ENCODE measurements at places on chromosomes 2 and 18. TPM values are rescaled to one million over a fixed set of nuclear protein-coding genes. Genes with fewer than 3 reads are reported as not detected.
A peak's percentile ranks its signal among the peaks of the same experiment; 100 is the strongest.

GRCh38 chr2:67997903-67998302, 64.9 kb downstream of the C1D start:
- H3K4me1 ChIP-seq = no peaks in the 10 kb centered on the region
- no peak overlapping the region for H3K27ac ChIP-seq
- H3K27me3 ChIP-seq = no peaks in the 10 kb centered on the region
- no peak overlapping the region for H3K4me3 ChIP-seq
- no peaks in the 10 kb centered on the region for H3K36me3 ChIP-seq
- no peak for DNase-seq

DNA sequence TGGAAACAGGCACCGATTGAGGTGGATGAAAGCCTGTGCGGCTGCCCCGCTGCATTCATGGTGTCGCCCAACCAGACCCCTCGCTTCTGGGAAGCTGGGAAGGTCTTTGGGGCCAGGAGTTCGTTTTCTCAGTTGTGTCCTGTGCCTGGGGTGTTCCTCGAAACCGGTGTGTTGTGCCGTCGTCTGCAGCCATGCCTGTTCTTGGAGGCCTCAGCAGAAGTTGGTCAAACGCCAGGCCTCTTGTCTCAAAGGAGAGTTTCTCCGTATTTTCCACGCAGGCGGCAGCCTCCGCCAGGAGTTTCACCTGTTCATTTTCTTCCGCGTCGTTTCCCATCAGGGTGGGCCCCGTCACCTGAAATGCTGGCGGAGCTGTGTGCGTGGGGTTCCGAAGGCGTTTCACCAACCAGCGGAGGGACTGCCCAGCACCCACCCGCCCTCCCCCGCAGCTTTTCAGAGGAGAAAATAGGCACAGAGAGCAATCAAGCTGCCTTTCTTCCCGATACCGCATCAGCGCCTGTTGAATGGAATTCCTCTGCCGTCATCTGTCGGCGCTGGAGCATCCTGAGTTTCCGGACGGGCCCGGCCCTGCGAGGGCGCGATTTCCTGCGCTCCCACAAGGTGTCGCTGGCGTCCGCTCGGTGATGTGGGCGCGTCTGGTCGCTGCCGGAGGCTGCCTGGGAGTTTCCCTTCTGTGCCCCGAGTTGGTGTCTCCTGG, 17.0 kb upstream of the NFATC1 start:
- H3K36me3 ChIP-seq = no peaks in the 10 kb centered on the region
- H3K4me3 ChIP-seq = no peak overlapping the region
- DNase-seq = peak; percentile 76

GRCh38 chr2:212843409-212844199, 305.0 kb upstream of the ERBB4 start:
- no peak for DNase-seq
- H3K4me1 ChIP-seq = no peaks in the 10 kb centered on the region

DNA sequence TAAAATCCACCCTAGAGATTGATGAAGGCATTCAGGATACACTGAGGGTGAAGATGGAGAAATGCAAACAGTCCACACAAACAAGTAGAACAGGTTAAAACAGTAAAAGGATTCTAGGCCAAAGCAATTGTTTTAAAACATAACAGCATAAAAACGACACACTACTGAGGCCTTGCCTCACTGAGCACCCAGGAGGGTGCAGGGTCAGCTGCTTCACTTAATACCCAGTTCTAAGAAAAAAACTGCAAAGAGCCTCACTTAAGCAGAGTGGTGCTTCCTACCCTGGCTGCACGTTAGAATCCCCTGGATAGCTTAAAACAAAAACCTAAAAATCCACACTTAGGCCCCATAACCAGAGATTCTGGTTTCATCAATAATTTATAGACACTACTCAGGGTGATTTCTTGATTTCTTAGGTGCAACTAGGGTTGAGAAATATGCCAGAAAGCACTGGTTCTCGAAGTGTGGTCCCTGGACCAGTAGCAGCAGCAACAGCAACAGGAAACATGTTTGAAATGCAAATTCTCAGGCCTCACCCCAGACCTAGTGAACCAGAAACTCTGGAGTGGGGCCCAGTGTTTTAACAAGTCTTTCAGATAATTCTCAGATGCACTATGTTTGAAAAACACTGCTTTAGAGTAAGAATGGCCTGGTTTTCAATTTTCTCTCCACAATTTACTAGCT, 279.1 kb downstream of the ZEB2 start:
- no peaks in the 10 kb centered on the region for H3K36me3 ChIP-seq
- peaks cover 14% of the 10 kb centered on the region for H3K4me1 ChIP-seq
- H3K27me3 ChIP-seq = no peaks in the 10 kb centered on the region
- no peak overlapping the region for H3K27ac ChIP-seq
- H3K4me3 ChIP-seq = no peak overlapping the region
- no peak for DNase-seq

DNA sequence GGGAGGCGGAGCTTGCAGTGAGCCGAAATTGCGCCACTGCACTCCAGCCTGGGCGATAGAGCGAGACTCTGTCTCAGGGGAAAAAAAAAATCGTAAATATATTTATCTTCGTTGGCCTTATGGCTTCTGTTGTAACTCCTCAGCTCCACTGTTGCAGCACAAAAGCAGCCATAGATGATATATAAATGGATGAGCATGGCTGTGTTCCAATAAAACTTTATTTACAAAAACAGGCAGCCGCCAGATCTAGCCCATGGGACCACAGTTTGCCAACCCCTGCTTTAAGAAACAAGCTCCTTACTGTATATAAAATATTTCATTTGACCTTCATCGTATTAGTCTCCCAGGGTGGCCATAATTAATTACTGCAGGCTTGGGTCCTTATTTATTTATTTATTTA, 20.1 kb downstream of the ST8SIA3 start:
- H3K4me1 ChIP-seq = no peaks in the 10 kb centered on the region
- H3K36me3 ChIP-seq = no peaks in the 10 kb centered on the region
- DNase-seq = no peak
- H3K27me3 ChIP-seq = no peaks in the 10 kb centered on the region
- no peak overlapping the region for H3K27ac ChIP-seq
- H3K4me3 ChIP-seq = no peak overlapping the region

GRCh38 chr18:21489919-21490495, 110.5 kb downstream of the ESCO1 start:
- H3K27ac ChIP-seq = no peak overlapping the region
- H3K36me3 ChIP-seq = no peaks in the 10 kb centered on the region

DNA sequence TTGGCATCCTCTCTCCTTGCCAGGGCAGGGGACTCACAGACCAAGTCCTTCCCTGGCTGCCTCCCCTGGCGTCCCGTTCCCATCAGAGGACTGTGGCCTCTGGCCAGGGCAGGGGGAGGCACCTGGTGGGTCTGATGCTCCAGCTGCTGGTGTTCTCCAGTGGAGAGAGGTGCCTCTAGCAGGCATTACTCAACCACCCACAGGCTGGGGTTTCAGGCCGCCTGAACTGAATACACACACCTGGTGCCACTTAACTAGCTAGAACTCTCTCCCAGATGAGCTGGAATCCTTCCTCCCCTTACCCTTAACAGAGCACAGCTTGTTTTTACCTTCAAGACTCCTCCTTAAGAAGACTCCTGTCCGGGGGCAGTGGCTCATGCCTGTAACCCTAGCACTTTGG, 37.7 kb upstream of the CNGA3 start:
- H3K4me1 ChIP-seq = no peaks in the 10 kb centered on the region
- no peak overlapping the region for H3K27ac ChIP-seq
- no peak for DNase-seq
- peaks cover 12% of the 10 kb centered on the region for H3K27me3 ChIP-seq
- H3K4me3 ChIP-seq = no peak overlapping the region
- H3K36me3 ChIP-seq = no peaks in the 10 kb centered on the region

- H3K27me3 ChIP-seq = no peaks in the 10 kb centered on the region
- no peak for DNase-seq
- H3K27ac ChIP-seq = no peak overlapping the region
- H3K4me1 ChIP-seq = no peaks in the 10 kb centered on the region
- no peaks in the 10 kb centered on the region for H3K36me3 ChIP-seq
- H3K4me3 ChIP-seq = no peak overlapping the region
Observed at GRCh38 chr18:420661-421246, 79.7 kb downstream of the COLEC12 start.

DNA sequence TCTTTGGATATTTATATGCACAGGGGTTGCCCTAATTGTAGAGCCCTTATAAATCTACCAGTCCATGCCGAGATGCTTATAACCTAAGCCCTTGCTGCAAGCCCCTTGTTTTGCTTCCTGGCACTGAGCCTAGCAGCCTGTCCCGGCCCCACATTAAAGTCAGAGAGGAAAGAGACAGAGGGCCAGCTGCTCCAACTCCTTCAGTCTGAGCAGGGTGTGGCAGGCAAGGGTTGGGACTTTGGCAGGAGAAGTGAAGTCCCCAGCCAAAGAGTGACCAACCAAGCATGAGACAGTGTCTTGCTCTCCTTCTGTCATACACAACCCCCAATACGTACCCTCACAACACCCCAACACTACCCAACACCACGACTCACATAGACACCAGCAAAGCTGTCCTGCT, 54.7 kb upstream of the FZD7 start:
- H3K36me3 ChIP-seq = no peaks in the 10 kb centered on the region
- DNase-seq = no peak
- no peak overlapping the region for H3K27ac ChIP-seq
- H3K27me3 ChIP-seq = no peaks in the 10 kb centered on the region
- H3K4me1 ChIP-seq = no peaks in the 10 kb centered on the region

GRCh38 chr18:75391279-75392225, 36.0 kb downstream of the SMIM21 start:
- peak; percentile 37 for DNase-seq
- H3K27me3 ChIP-seq = no peaks in the 10 kb centered on the region
- H3K4me1 ChIP-seq = no peaks in the 10 kb centered on the region
- no peak overlapping the region for H3K4me3 ChIP-seq

DNA sequence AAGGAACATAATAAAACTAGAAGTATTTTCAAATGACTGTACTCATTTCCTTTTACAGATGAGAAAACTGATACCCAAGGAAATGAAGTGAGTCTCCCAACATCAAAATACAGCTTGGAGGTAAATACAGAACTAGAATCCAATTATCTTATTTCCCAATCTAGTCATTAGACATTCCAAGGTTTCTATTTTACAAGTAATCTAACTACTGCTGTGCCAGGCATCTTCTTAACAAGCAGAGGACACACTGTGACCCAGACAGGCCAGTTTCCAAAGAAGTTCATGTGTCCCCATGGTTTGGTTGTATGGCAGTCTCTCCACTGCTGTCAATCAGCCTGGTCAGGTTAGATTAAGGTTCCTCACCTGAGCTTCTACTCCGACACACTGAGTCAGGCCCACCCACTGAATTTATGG, 143.5 kb downstream of the THADA start:
- peaks cover 9% of the 10 kb centered on the region for H3K4me1 ChIP-seq
- no peak overlapping the region for H3K27ac ChIP-seq
- no peaks in the 10 kb centered on the region for H3K36me3 ChIP-seq
- no peak overlapping the region for H3K4me3 ChIP-seq
- DNase-seq = no peak

GRCh38 chr2:41580806-41581205, 467.0 kb upstream of the PKDCC start:
- H3K27me3 ChIP-seq = no peaks in the 10 kb centered on the region
- H3K27ac ChIP-seq = no peak overlapping the region

- peak; percentile 18 for DNase-seq
- H3K4me1 ChIP-seq = no peaks in the 10 kb centered on the region
- no peaks in the 10 kb centered on the region for H3K27me3 ChIP-seq
- no peaks in the 10 kb centered on the region for H3K36me3 ChIP-seq
- no peak overlapping the region for H3K4me3 ChIP-seq
- H3K27ac ChIP-seq = no peak overlapping the region
Observed at GRCh38 chr2:202848813-202849212, 22.8 kb downstream of the ICA1L start.

- H3K4me1 ChIP-seq = peaks cover 17% of the 10 kb centered on the region
- no peak for DNase-seq
- no peaks in the 10 kb centered on the region for H3K27me3 ChIP-seq
- H3K36me3 ChIP-seq = no peaks in the 10 kb centered on the region
- H3K4me3 ChIP-seq = no peak overlapping the region
Observed at GRCh38 chr2:25270061-25270460, 71.7 kb downstream of the DNMT3A start.

GRCh38 chr2:39620067-39620466, 45.6 kb upstream of the TMEM178A start:
- H3K4me3 ChIP-seq = no peak overlapping the region
- peaks cover 17% of the 10 kb centered on the region for H3K4me1 ChIP-seq
- DNase-seq = peak; percentile 86
- no peaks in the 10 kb centered on the region for H3K27me3 ChIP-seq
- H3K36me3 ChIP-seq = no peaks in the 10 kb centered on the region
- H3K27ac ChIP-seq = no peak overlapping the region

- no peaks in the 10 kb centered on the region for H3K27me3 ChIP-seq
- H3K27ac ChIP-seq = no peak overlapping the region
- DNase-seq = peak; percentile 9
- no peaks in the 10 kb centered on the region for H3K36me3 ChIP-seq
- no peaks in the 10 kb centered on the region for H3K4me1 ChIP-seq
Observed at GRCh38 chr2:239153806-239154591, 246.8 kb downstream of the HDAC4 start.

- H3K27me3 ChIP-seq = no peaks in the 10 kb centered on the region
- no peak overlapping the region for H3K4me3 ChIP-seq
- DNase-seq = no peak
- H3K36me3 ChIP-seq = no peaks in the 10 kb centered on the region
Observed at GRCh38 chr18:80022613-80023012, 11.6 kb upstream of the RBFA start.

DNA sequence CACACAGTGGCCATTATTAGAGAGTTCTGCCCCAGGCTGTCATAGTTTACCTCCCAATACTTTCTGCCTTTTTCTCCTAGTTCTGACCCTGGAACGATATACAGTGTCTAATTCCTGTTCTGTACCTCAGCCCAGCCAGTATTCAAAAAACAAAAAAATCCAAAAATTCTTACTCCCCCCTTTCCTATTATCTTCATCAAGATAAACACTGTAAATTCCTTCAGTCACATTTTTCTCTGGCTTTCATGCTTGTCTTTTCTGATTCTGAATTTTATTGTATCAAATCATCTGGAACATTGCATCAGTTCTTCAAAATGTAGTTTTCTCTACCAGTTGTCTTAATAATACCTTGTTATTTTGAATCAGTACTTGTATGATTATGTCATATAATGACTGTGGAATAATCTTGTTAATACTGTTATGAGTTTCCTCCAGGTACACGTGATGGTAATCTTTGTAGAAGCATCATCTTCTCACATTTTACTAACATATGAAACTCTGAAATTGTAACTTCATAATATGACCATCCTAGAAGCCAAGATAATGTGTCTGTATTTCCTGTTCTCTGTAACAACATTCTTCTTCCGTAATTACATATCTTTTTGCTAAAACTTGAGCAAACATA, 79.0 kb upstream of the NOSTRIN start:
- no peaks in the 10 kb centered on the region for H3K36me3 ChIP-seq
- H3K27ac ChIP-seq = no peak overlapping the region
- no peaks in the 10 kb centered on the region for H3K4me1 ChIP-seq
- no peak for DNase-seq
- no peak overlapping the region for H3K4me3 ChIP-seq
- no peaks in the 10 kb centered on the region for H3K27me3 ChIP-seq

- no peak overlapping the region for H3K27ac ChIP-seq
- H3K4me3 ChIP-seq = no peak overlapping the region
- no peaks in the 10 kb centered on the region for H3K36me3 ChIP-seq
- H3K27me3 ChIP-seq = no peaks in the 10 kb centered on the region
- H3K4me1 ChIP-seq = no peaks in the 10 kb centered on the region
- DNase-seq = no peak
Observed at GRCh38 chr2:203143391-203143790, 95.4 kb upstream of the CYP20A1 start.

Gene TMBIM1
- 201 TPM for polyA plus RNA-seq

Gene ICA1L
- 7.4 TPM for polyA plus RNA-seq

Gene CTDP1
- 23.9 TPM for polyA plus RNA-seq

Gene AQP4
- 0.04 TPM for polyA plus RNA-seq

Gene IL36B
- not detected for polyA plus RNA-seq

Gene MALL
- polyA plus RNA-seq = 6.6 TPM

Gene TMEM37
- 8.5 TPM for polyA plus RNA-seq

Gene FBXO11
- polyA plus RNA-seq = 45.6 TPM

Gene STPG4
- not detected for polyA plus RNA-seq

Measured in adrenal gland (tissue), 19 donors.